ENCODE measurements at places on chromosomes 5 and 9. TPM values are rescaled to one million over a fixed set of nuclear protein-coding genes. Genes with fewer than 3 reads are reported as not detected.

The BRINP1 gene
- 0.58 TPM for total RNA-seq

The SPATA31C1 gene
- total RNA-seq: 0.16 TPM

The DRD1 gene
- 4.2 TPM for total RNA-seq

The CDKN2A gene
- total RNA-seq: 0.85 TPM

The ENTREP1 gene
- 11.6 TPM for total RNA-seq

The WDR38 gene
- total RNA-seq: not detected

The HTR1A gene
- total RNA-seq: not detected

The ZNF608 gene
- 23.7 TPM for total RNA-seq

The CDO1 gene
- 21.1 TPM for total RNA-seq

The RANBP3L gene
- 5.7 TPM for total RNA-seq

The NUDT12 gene
- 32.1 TPM for total RNA-seq

The ENTR1 gene
- total RNA-seq: 20.4 TPM

The TMEM215 gene
- 0.21 TPM for total RNA-seq

The PPP3R2 gene
- total RNA-seq: 0.21 TPM

The RPS14 gene
- total RNA-seq: 2,233 TPM

The ABCA1 gene
- 46.9 TPM for total RNA-seq

The SVEP1 gene
- total RNA-seq: 80.5 TPM

The PTPRD gene
- total RNA-seq: 210 TPM

The IL7R gene
- total RNA-seq: 1.5 TPM

The IL4 gene
- total RNA-seq: not detected

The PTGR1 gene
- 60.1 TPM for total RNA-seq

The GABRA6 gene
- not detected for total RNA-seq

The SLC25A2 gene
- 0.69 TPM for total RNA-seq

The SLC36A2 gene
- not detected for total RNA-seq

The HBEGF gene
- total RNA-seq: 9.7 TPM

The CBY3 gene
- not detected for total RNA-seq

The PCDHGB1 gene
- 5.7 TPM for total RNA-seq

The PCDHB7 gene
- total RNA-seq: 3.2 TPM

The FOXD4 gene
- total RNA-seq: not detected

The TEX48 gene
- not detected for total RNA-seq

The ADAMTS19 gene
- total RNA-seq: 107 TPM

The NOP16 gene
- total RNA-seq: 3.2 TPM

The CDH6 gene
- 18.9 TPM for total RNA-seq

The LHX6 gene
- total RNA-seq: 2.2 TPM

The FBP2 gene
- 2.2 TPM for total RNA-seq

The ECSCR gene
- 23.8 TPM for total RNA-seq

The ZCCHC9 gene
- total RNA-seq: 37.7 TPM

The IFNK gene
- not detected for total RNA-seq

The LCN9 gene
- not detected for total RNA-seq

The CRHBP gene
- total RNA-seq: 1.4 TPM

The MSX2 gene
- total RNA-seq: 11.3 TPM

The AQP7 gene
- total RNA-seq: 1.9 TPM

The F2RL2 gene
- 2.1 TPM for total RNA-seq

The IFNE gene
- total RNA-seq: 1.3 TPM

The ORM2 gene
- total RNA-seq: not detected

The FOXD4L3 gene
- total RNA-seq: not detected
